NCI-H2081 treated with DMSO at 0.1 percent for 48 hours (cell line): ENCODE measurements at places on chromosomes 5 and 9.

DNA sequence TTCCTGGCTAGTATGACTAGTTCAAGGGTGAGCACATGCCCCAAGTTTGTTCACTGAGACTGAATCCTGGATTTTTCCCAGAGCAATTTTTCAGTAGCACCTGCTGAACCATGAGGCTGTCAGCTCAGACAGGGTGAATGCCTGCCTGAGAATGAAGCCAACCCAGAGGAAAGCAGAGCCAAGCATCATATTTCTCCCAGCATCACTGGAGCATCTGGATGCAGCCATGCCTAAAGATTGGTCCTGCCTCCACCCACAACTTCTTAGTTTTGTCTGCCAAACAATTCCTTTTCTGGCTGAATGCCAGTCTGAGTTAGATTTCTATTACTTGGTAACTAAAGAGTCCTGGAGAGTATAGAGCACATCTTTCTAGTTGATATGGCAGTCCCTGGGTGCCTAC is 343.6 kb downstream of the CSNK1G3 start:
- no peak for DNase-seq

- DNase-seq = no peak
These were observed 425.1 kb downstream of the BNC2 start for GRCh38 chr9:16445141-16445920.

- DNase-seq = no peak
These were observed 475.7 kb downstream of the ENC1 start for GRCh38 chr5:74164725-74165235.

- DNase-seq = no peak
These were observed 36.2 kb downstream of the VAV2 start for GRCh38 chr9:133955821-133956411.

GRCh38 chr9:37675661-37676060 is 24.9 kb downstream of the FRMPD1 start:
- DNase-seq = peak; percentile 45

DNA sequence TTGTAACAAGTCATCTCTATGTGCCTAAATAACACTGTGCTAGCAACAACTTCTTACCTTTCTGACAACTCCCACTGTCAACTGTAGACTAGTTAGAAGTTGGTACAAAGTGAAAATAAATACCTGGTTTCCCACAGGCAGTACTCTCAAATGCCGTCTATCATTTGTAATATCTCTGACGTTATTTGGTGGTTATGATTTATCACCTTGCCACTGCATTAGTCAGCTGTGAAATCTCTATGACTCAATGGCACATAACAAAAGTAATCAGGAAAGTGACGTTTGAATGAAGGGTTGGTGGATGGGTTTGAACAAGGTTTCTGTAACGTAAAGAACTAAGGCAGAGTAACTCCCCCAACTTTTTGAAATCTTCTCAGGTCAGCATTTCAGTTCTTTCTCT is 592.3 kb downstream of the MAT2B start:
- no peak for DNase-seq

DNA sequence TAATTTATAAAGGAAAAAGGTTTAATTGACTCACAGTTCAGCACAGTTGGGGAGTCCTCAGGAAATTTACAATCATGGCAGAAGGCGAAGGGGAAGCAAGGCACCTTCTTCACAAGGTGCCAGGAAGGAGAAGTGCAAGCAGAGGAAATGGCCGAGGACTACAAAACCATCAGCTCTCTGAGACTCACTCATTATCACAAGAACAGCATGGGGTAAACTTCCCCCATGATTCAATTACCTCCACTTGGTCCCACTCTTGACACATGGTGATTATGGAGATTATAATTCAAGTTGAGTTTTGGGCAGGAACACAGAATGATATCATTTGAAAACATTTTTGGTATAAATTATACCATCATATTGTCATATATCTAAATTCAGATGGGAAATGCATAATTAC is 934.7 kb downstream of the CDH12 start:
- no peak for DNase-seq

- no peak for DNase-seq
These were observed 11.1 kb downstream of the GRIN1 start for GRCh38 chr9:137149942-137150616.

DNA sequence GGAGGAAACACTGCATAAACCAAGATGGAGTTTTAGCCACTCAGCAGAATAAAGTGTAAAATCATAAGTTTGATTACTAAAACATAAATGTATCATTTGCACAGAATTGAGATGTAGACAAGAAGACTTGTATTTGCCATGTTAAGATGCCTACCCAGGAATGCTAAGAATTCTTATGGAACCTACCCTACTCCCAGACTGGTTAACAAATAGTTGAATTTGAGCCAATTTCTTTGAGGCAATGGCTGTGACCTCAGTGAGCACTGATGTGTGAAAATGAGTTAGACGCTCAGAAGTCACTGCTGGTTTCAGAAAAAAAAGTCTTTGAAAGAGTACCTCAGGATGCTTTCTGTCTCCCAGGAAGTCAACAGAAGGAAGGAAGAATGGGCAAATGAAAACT is 95.6 kb downstream of the ESM1 start:
- no peak for DNase-seq

GRCh38 chr5:28369418-28369817 is 1331.0 kb upstream of the CDH9 start:
- no peak for DNase-seq

GRCh38 chr5:135248801-135249231 is 150.2 kb downstream of the MACROH2A1 start:
- no peak for DNase-seq
